ENCODE measurements at places on chromosomes 11 and 22.

- no peak overlapping the region for H3K4me3 ChIP-seq
- H3K36me3 ChIP-seq, result no peaks in the 10 kb centered on the region
- no peak overlapping the region for H3K27ac ChIP-seq
- no peaks in the 10 kb centered on the region for H3K27me3 ChIP-seq
Measured at GRCh38 chr22:23107487-23108248, 34.1 kb downstream of the RSPH14 start.

- H3K27me3 ChIP-seq, result no peaks in the 10 kb centered on the region
- DNase-seq, result no peak
- H3K36me3 ChIP-seq, result no peaks in the 10 kb centered on the region
- H3K4me1 ChIP-seq, result peaks cover 2% of the 10 kb centered on the region
Measured at GRCh38 chr11:122779047-122779629, 59.2 kb upstream of the CRTAM start.

GRCh38 chr22:40714499-40715337 lies 35.4 kb downstream of the MCHR1 start:
- H3K36me3 ChIP-seq, result no peaks in the 10 kb centered on the region
- no peak overlapping the region for H3K27ac ChIP-seq
- H3K27me3 ChIP-seq, result no peaks in the 10 kb centered on the region
- H3K4me1 ChIP-seq, result no peaks in the 10 kb centered on the region
- no peak for DNase-seq

- no peak for DNase-seq
- no peaks in the 10 kb centered on the region for H3K36me3 ChIP-seq
- no peak overlapping the region for H3K27ac ChIP-seq
- H3K4me1 ChIP-seq, result no peaks in the 10 kb centered on the region
- no peak overlapping the region for H3K4me3 ChIP-seq
Measured at GRCh38 chr11:60791153-60791933, 6.2 kb downstream of the MS4A10 start.

- no peak overlapping the region for H3K4me3 ChIP-seq
- no peak for DNase-seq
- H3K36me3 ChIP-seq, result no peaks in the 10 kb centered on the region
- H3K27me3 ChIP-seq, result no peaks in the 10 kb centered on the region
- peaks cover 29% of the 10 kb centered on the region for H3K4me1 ChIP-seq
- H3K27ac ChIP-seq, result peak overlapping the region; percentile 47
Measured at GRCh38 chr11:61885166-61885778, 6.1 kb downstream of the FADS3 start.
